ENCODE measurements at places on chromosomes 12 and 14.
A peak's percentile ranks its signal among the peaks of the same experiment; 100 is the strongest.

DNA sequence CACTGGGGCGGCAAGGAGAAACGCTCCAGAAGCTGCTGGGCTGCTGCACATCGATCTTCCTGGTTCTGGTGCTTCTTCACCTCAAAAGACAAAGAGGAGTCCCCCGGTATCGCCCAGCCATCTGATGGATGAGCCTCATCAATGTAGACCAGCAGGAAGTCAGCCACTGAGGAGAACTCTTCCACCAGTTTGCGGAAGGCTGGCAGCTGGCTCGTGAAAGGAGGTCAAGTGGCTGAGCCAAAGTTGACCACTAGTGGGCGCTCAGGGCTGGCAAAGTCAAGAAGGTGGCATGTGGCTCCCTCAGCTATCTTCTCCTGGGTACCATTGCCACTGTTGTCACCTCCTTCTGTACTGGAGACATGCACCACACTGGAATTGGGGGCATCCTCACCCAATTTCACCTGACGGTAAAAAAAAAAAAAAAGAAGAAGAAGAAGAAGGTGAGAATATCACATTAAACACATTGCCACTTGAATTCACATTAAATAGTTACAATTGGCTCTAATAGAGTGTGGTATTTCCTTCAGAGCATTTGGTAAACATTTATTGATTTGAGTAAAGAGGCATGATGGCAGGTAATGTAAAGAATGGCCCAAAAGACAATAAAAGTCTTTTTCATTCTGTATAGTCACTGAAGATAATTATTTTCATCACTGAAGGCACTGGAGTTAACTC is 8.3 kb downstream of the DIO2 start:
- H3K36me3 ChIP-seq, result no peaks in the 10 kb centered on the region
- no peak overlapping the region for H3K4me3 ChIP-seq
- DNase-seq, result no peak
- H3K27me3 ChIP-seq, result no peaks in the 10 kb centered on the region
- H3K4me1 ChIP-seq, result no peaks in the 10 kb centered on the region
- no peak overlapping the region for H3K27ac ChIP-seq

- peaks cover 24% of the 10 kb centered on the region for H3K4me1 ChIP-seq
- no peak overlapping the region for H3K4me3 ChIP-seq
- DNase-seq, result no peak
- no peaks in the 10 kb centered on the region for H3K27me3 ChIP-seq
- H3K27ac ChIP-seq, result peak overlapping the region; percentile 34
These were observed 116.8 kb upstream of the PRICKLE1 start for GRCh38 chr12:42706321-42706720.

GRCh38 chr14:35480119-35480769 is 53.7 kb upstream of the INSM2 start:
- no peak overlapping the region for H3K27ac ChIP-seq
- peaks cover 8% of the 10 kb centered on the region for H3K27me3 ChIP-seq
- no peaks in the 10 kb centered on the region for H3K4me1 ChIP-seq
- H3K36me3 ChIP-seq, result no peaks in the 10 kb centered on the region
- H3K4me3 ChIP-seq, result no peak overlapping the region

GRCh38 chr12:109734219-109735000 is 20.8 kb downstream of the FAM222A start:
- H3K36me3 ChIP-seq, result no peaks in the 10 kb centered on the region
- peak overlapping the region; percentile 1 for H3K4me3 ChIP-seq
- H3K4me1 ChIP-seq, result peaks cover 8% of the 10 kb centered on the region
- peak; percentile 37 for DNase-seq

- H3K27me3 ChIP-seq, result no peaks in the 10 kb centered on the region
- DNase-seq, result no peak
- no peaks in the 10 kb centered on the region for H3K36me3 ChIP-seq
- no peak overlapping the region for H3K27ac ChIP-seq
- H3K4me3 ChIP-seq, result no peak overlapping the region
These were observed 6.4 kb downstream of the SUSD6 start for GRCh38 chr14:69617796-69618195.

- peaks cover 12% of the 10 kb centered on the region for H3K4me1 ChIP-seq
- no peak overlapping the region for H3K4me3 ChIP-seq
- peaks cover 25% of the 10 kb centered on the region for H3K27me3 ChIP-seq
- H3K36me3 ChIP-seq, result no peaks in the 10 kb centered on the region
- peak; percentile 60 for DNase-seq
These were observed 268.8 kb downstream of the ADGRD1 start for GRCh38 chr12:131222329-131223139.

DNA sequence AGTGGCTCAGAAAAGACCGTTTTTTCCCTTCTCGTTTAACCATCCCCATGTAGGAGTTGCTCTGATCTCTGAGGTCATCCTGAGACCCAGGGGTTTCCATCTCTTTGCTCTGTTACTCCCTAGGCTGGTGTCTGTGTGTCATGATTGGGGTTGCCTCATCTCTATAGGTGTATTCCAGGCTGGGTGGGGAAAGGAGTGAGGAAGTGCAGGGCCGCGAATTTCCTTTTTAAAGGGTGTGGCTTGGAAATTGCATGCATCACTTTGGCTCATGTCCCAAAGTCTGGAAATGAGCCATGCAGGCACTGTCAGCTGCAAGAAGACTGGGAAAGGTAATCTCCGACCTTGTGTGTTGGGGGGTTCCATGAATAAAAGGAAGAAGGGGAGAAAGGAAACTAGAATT is 201.9 kb downstream of the AACS start:
- H3K27me3 ChIP-seq, result no peaks in the 10 kb centered on the region
- H3K27ac ChIP-seq, result no peak overlapping the region
- H3K36me3 ChIP-seq, result no peaks in the 10 kb centered on the region
- H3K4me1 ChIP-seq, result no peaks in the 10 kb centered on the region

GRCh38 chr12:91037276-91037675 is 20.5 kb downstream of the KERA start:
- peak overlapping the region; percentile 27 for H3K27ac ChIP-seq
- no peaks in the 10 kb centered on the region for H3K27me3 ChIP-seq
- DNase-seq, result no peak
- H3K4me1 ChIP-seq, result peaks cover 4% of the 10 kb centered on the region
- no peak overlapping the region for H3K4me3 ChIP-seq
- no peaks in the 10 kb centered on the region for H3K36me3 ChIP-seq

DNA sequence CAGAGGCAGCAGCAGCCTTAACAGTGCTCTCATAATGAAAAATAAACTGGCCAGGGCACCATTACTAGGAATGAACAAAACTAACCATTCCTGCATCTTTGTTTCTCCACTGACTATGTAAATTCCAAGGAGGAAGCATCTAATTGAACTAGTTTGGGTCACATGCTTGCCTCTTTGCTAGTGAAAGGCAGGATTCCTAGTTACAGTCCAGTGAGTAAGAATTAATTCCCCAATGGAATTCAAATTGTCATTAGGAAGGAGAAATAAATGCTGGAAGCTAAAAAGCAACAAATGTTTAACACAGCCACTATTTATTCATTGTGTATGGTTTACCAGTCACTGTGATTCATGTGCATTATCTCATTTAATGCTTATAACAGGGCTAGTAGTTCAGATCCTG is 316.0 kb downstream of the CCDC91 start:
- DNase-seq, result no peak
- H3K27me3 ChIP-seq, result no peaks in the 10 kb centered on the region
- no peak overlapping the region for H3K27ac ChIP-seq
- no peaks in the 10 kb centered on the region for H3K36me3 ChIP-seq
- H3K4me1 ChIP-seq, result no peaks in the 10 kb centered on the region
- H3K4me3 ChIP-seq, result no peak overlapping the region

DNA sequence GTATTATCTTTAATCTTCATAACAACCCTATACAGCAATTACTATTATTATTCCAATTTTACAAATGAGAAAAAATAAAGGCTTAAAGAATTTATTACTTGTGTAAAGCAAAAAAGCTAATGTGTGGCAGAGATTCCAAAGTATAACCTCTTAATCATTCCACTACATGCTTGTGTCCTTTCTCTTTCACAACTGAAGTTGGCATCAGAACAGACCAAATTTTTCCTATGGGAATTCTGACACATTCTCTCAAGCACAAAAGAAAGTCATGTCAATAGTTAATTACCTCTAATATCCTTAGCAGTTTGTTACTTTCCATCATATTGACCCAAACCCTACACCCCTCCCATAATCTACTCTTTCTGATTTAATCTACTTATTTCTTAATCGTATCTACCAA is 86.7 kb downstream of the BCL2L14 start:
- DNase-seq, result no peak
- no peak overlapping the region for H3K4me3 ChIP-seq
- H3K27ac ChIP-seq, result no peak overlapping the region
- H3K4me1 ChIP-seq, result no peaks in the 10 kb centered on the region
- H3K27me3 ChIP-seq, result no peaks in the 10 kb centered on the region

- H3K27ac ChIP-seq, result no peak overlapping the region
- H3K27me3 ChIP-seq, result no peaks in the 10 kb centered on the region
- H3K4me3 ChIP-seq, result no peak overlapping the region
- no peaks in the 10 kb centered on the region for H3K4me1 ChIP-seq
- H3K36me3 ChIP-seq, result no peaks in the 10 kb centered on the region
- DNase-seq, result no peak
These were observed 790.3 kb downstream of the TMTC2 start for GRCh38 chr12:83476695-83477690.

DNA sequence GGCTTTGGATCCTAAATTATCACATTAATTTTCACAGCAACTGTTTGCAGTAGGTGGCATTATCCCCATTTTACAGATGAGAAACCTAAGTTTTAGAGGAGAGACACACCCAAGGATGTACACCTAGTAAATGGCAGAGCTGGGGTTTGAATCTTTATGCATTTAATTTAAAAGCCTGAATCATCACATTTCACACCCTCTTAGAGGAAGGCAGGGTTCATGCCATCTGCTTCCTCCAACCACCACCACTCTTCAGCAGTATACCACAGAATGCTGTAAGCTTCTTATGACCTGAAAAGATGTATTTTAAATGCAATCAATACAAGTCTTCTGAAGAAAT is 90.3 kb downstream of the CRADD start:
- H3K27ac ChIP-seq, result peak overlapping the region; percentile 0
- no peak overlapping the region for H3K4me3 ChIP-seq
- H3K4me1 ChIP-seq, result peaks cover 29% of the 10 kb centered on the region
- no peak for DNase-seq
- H3K36me3 ChIP-seq, result no peaks in the 10 kb centered on the region
- H3K27me3 ChIP-seq, result no peaks in the 10 kb centered on the region

GRCh38 chr12:92070864-92071445 is 74.7 kb downstream of the BTG1 start:
- DNase-seq, result no peak
- no peak overlapping the region for H3K4me3 ChIP-seq
- H3K36me3 ChIP-seq, result no peaks in the 10 kb centered on the region
- no peaks in the 10 kb centered on the region for H3K27me3 ChIP-seq

Data from suprapubic skin (tissue), 4 donors.